ENCODE measurements at places on chromosomes 2 and 18.

DNA sequence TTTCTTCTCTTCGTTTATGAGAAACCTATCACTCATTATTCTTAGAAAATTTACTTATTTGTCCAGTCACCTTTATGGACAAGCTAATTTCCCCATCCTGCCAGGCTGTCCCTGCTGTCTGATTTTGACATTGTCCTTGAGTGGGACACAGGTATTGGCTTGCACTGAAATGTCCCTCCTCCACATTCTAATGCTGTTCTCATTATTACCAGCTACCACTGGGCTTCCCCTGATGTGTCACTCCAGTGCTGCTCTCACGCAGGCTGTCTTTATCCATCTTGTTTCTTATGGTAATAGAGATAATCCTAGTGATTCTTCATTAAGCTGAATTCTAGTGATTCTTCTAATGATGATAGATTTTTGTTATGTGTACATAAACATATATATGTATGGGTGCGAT is 48.1 kb upstream of the RBMS1 start:
- DNase-seq, result no peak

GRCh38 chr2:174263997-174264396 is 15.7 kb upstream of the OLA1 start:
- no peak for DNase-seq

DNA sequence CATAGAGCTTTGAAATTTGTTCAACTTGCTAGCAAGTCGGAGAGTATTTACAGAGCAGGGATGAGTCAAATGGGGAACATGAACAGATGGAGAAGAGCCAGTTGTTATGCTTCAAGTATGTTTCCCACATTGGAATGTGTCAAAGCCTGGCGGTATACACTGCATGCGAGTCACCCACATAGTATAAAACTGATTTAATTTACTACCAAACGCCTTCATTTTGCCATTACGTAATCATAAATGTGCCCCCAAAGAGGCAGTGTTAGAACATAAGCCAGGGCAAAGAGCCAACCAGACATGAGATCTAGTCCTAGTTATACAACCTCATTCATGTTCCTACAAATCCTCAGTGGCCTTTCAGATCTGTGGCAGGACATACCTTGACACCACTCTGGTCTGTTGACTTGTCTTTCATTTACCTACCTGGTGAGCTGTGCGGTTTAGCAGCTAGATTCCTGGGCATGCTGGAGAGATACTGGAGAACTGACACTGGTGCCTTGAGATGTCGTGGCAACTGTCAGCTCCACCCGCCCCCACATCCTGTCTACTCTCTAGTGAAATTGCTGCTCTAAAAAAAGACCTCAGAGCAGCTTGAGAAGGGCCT is 21.7 kb upstream of the NRP2 start:
- peak; percentile 49 for DNase-seq

GRCh38 chr2:39114771-39115170 is 6.1 kb downstream of the SOS1 start:
- no peak for DNase-seq

- no peak for DNase-seq
These were observed 10.3 kb downstream of the AQP12A start for GRCh38 chr2:240701736-240702639.

DNA sequence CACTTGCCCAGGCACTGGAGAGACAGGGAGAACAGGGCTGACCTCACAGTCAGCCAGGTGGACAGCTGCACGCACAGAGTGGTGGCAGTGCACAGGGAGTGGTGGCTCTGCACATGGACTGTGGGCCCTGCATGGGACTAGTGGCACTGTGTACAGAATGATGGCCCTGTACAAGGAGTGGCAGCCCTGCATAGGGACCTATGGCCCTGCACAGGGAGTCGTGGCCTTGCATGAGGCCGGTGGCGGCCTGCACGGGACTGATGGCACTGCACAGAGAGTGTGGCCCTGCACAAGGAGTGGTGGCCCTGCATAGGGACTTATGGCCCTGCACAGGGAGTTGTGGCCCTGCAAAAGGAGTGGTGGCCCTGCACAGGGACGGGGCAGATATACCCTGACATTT is 19.1 kb upstream of the STEAP3 start:
- DNase-seq, result no peak

Data from hematopoietic multipotent progenitor cell treated with erythropoietin and hydrocortisone succinate and interleukin-3 and kit ligand, for 4 days (in vitro differentiated cells).